ENCODE measurements at places on chromosomes 1 and 21.

GRCh38 chr1:240491156-240491555 is 120.8 kb downstream of the GREM2 start:
- no peak for DNase-seq

DNA sequence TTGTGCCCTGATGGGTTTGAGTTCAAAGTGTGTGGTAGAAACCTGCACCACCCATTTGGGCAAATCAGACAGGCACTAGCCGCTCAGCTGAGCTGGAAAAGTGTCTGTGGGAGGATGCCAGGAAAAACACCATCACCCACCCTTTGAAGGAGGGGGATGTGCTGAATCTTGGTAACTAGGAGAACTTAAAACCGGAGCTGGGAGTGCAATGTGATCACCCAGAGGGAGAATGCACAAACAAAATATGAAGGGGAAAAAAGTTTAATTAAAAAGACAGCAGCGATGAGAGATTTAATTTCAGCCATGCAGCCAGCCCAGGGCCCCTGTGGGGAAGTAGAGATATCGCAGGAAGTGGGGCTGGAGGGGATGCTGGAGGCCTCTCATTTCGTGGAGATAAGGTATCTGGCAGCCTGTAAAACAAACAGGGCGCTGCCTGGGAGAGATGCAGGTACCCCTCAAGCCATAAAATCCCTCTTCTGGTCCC is 86.8 kb upstream of the BCAR3 start:
- no peak for DNase-seq

GRCh38 chr1:24536391-24536840 is 19.5 kb upstream of the NCMAP start:
- DNase-seq = peak; percentile 31

- DNase-seq = no peak
These were observed 150.6 kb downstream of the NOS1AP start for GRCh38 chr1:162220009-162220539.

DNA sequence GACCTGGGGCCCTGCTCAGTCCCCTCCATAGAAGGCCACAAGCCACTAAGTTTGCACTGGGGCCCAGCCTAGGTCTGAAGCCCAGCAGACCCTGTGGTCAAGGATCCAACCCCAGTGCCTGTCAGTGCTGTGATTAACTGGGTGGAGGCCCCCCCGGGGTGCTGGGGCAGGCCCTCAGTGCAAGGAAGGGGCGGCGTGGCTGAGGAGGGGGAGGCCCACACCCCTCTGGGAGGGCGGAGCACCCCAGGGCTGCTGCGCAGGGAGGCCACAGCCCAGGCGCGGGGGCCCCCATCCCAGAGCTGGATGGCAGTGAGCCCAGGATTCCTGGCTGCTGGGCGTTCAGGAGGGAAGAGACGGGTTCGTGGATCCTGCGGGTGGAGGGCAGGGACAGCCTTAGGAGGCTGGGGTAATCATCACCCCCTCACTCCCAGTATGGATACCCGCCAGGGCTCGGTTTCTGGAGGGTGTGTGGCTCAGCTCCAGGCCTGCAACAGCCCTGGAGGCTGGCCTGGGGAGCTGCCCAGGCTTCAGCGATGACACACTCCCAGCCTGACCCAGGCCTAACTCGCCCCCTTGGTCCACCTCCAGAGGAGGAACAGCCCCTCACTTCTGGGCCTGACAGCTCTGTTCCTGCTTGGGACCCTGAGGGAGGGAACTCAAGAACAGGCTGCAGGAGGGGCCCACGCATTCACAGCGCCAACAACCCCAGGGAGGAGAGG is 890 bp downstream of the GJC2 start:
- DNase-seq = peak; percentile 24

DNA sequence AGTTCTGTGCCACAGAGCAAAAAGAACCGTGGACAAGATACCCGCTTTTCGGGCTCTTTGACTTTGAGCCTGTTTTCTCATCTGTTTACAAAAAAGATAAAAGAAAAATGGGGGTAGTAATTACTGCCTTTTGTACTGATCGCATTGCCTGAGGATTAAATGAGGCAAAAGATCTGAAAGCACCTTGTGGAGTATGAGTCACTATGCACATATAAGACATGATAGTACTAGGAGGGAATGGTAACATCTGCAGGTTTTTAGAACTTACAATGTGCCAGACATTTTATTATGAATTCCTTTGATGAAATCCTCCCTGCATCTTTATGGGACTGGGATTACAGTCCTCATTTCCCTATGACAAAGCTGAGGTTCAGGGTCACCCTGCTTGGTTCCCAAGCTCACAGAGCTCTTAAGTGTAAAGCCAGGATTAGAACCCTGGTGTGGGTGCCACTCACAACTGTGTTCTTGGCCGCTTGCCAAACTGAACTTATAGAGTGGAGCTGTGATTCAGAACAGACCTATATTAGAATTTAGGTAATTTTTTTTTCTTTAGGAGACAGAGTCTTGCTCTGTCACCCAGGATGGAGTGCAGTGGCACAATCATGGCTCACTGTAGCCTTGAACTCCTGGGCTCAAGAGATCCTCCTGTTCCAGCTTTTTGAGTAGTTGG is 1.8 kb downstream of the DISC1 start:
- DNase-seq = peak; percentile 26

GRCh38 chr1:113998361-113998760 is 19.1 kb downstream of the OLFML3 start:
- DNase-seq = no peak

DNA sequence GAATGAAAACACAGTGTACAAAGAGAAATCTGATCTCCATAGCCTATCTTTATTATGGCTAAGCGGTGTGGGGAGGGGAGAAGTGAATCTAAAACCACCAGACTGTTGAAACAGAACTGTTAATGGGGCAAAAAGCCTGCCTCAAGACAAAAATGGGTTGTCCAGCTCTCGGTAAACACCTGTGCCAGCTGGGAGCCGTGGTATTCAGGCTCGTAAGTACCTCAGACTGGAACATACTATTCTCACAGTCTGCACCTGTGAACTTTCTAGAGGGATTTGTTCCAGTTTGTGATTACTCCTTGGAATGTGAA is 42.7 kb upstream of the ATP1A1 start:
- DNase-seq = no peak

GRCh38 chr1:97332716-97333115 is 588.1 kb downstream of the DPYD start:
- no peak for DNase-seq

GRCh38 chr1:186299570-186299969 is 75.5 kb downstream of the TPR start:
- DNase-seq = no peak

- DNase-seq = no peak
These were observed 53.6 kb upstream of the LAX1 start for GRCh38 chr1:203711251-203712007.

DNA sequence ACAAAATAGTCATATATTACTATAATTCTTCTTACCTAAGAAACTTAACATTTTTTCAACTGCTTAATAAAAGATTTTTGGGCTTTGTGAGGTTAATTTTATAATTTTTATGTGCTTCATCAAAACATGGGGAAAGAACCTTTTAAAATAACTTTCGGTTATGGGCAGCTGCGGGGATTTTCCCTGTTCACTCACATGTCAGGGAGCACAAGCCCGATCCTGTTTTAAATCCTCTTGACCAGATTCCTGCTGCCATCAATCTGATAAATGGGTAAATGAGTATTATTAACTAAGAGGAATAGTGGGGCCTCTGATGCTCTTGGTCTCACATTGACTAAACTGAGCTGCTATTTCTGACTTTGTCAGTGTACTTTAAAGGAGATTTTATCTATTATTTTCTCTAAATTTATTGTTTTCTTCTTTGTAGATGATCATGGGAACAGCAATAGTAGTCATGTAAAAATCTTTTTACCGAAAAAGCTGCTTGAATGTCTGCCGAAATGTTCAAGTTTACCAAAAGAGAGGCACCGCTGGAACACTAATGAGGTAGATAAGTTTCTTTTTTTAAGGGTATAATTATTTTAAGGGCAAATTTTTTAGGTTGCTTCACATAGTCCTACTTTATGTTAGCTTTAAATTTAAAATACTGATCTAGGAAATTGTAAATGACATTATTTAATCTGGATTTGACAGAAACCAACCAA is 39.6 kb downstream of the CAMTA1 start:
- DNase-seq = no peak

GRCh38 chr1:206690516-206690915 is 5.8 kb downstream of the MAPKAPK2 start:
- DNase-seq = no peak

- no peak for DNase-seq
These were observed 5.3 kb downstream of the RPS8 start for GRCh38 chr1:44780583-44781121.

DNA sequence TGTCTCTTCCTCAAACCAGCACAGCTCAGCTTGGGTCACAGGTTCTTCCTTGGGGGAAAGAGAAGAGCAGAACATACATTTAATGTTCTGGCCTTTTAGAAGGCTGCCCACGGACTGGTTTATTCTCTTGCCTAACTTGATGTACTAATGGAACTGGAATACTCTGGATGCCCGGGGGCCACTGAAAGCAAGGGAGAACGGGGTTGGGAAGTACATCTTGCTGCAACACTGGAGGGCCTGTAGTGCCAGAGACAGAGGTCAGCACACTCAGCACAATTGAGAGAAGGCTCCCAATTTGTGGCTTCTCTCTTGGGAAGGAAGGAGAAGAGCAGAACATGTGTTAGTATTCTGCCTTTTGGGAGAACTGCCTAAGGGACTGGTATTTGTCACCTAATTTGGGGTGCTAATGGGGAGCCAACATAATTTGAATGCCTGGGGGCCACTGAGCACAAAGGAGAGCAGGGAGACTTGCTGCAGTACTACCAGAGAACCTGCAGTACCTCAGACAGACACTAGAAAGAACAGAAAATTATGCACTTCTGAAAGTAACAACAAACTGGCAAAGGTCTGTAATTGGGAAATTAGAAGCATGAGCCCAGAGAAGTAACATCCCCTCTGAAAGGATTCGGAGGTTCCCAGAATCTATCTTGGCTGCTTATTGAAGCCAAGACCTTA is 14.1 kb downstream of the ZNF691 start:
- DNase-seq = no peak

DNA sequence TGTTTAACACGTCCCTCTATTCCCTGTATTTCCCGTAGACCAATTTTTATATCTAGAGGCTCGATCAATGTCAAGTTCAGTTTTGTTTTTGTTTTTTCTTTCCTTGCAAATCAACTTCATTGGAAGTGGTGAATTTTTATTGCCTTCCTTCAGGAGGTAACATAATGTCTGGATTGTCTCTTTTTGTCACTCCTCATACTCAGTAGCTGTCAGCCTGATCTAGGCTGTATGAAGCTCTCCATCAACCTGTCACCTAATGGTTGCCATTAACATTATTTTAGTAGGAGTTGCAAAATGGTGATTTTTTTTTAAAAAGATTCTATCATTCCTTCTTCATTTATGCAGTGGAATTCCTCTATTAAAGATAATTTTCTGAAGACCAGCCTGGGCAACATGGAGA is 49.7 kb upstream of the KIF26B start:
- DNase-seq = no peak

DNA sequence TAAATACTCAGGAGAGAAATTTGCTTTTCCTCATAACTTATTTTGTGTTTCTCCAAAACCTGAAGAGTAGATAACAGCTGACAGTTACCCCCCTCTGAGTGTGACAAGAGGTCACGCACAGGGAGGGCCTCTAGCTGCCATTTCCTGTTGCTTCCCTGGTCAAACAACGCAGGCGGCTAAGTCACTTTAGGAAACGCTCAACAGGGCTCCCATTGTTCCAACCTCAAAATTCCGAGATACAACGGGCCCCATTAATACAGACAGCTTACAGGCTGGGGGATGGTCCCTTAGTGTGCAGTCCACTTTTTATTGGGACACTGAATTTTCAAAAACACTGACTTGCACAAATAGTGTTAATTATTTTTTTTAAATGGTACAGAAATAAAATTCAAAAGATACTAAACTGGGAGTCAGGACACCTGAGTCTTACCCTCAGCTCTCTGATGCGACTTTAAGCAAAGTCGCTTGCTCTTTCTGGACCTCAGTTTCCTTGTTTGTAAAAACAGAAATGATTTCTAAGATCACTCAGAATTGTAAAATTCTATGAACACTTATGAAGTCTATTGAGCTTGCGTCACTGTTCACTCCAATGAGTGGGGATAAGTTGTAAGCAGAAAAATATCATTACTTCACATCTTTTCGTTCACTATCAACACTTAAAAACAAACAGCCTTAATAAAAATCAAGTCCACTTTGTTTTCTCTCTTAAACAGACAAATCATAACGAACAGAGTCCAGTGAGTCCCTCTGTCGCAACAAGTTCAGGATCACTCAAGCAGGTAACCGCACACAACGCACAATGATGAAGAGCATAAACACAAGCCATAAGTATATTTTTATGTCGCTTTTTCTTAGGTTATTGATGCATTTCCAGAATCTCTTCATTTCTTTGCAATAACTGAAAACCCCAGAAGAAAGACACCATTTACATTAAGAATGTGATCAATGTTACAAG is 13.5 kb downstream of the LZIC start:
- peak; percentile 41 for DNase-seq

GRCh38 chr21:29550205-29550604 is 251.5 kb downstream of the BACH1 start:
- no peak for DNase-seq

- DNase-seq = no peak
These were observed 161.3 kb upstream of the NR5A2 start for GRCh38 chr1:199866210-199866617.

GRCh38 chr1:20739225-20739624 is 6.7 kb upstream of the SH2D5 start:
- no peak for DNase-seq

GRCh38 chr1:16383888-16384287 is 16.8 kb downstream of the SZRD1 start:
- DNase-seq = no peak

- DNase-seq = no peak
These were observed 10.1 kb upstream of the CLIC4 start for GRCh38 chr1:24735156-24735508.

All from NCI-H2081 (cell line).